A549 treated with GW870086 at 1 μM for 4 hours (cell line): ENCODE measurements at places on chromosomes 1 and 21. TPM values are rescaled to one million over a fixed set of nuclear protein-coding genes. Genes with fewer than 3 reads are reported as not detected.

The RXFP4 gene
- total RNA-seq: not detected in 5 replicates

The ATP6V1G3 gene
- total RNA-seq: not detected in 5 replicates

The CAPZA1 gene
- total RNA-seq: 56.1 to 77.2 TPM (median 63.6 TPM) in 5 replicates

The CD247 gene
- 0.21 to 0.50 TPM (median 0.30 TPM) in 4 of 5 replicates, not detected in the other for total RNA-seq

The MARK1 gene
- total RNA-seq: 0.05 to 0.16 TPM (median 0.11 TPM) in 5 replicates

The SLC37A1 gene
- total RNA-seq: 2.7 to 5.0 TPM (median 3.1 TPM) in 5 replicates

The ACBD6 gene
- 50.5 to 59.3 TPM (median 57.5 TPM) in 5 replicates for total RNA-seq

The CYP4X1 gene
- total RNA-seq: 0.11 TPM in 1 of 5 replicates, not detected in the others

The WDR64 gene
- not detected in 5 replicates for total RNA-seq

The SH3D21 gene
- 2.0 to 3.2 TPM (median 2.3 TPM) in 5 replicates for total RNA-seq

The MPL gene
- total RNA-seq: 0.07 to 0.30 TPM in 2 of 5 replicates, not detected in the others

The TAL1 gene
- total RNA-seq: not detected in 5 replicates

The HSD3B2 gene
- total RNA-seq: not detected in 5 replicates

The SPATA1 gene
- total RNA-seq: 0.40 to 1.3 TPM (median 0.41 TPM) in 3 of 5 replicates, not detected in the others

The SIK1 gene
- 8.9 to 22.8 TPM (median 14.1 TPM) in 5 replicates for total RNA-seq

The TSACC gene
- total RNA-seq: 1.9 to 3.5 TPM (median 2.2 TPM) in 5 replicates
